ENCODE measurements at places on chromosomes 16 and 17. TPM values are rescaled to one million over a fixed set of nuclear protein-coding genes. Genes with fewer than 3 reads are reported as not detected.

The CBX8 gene
- total RNA-seq, result 11.9 TPM

DNA sequence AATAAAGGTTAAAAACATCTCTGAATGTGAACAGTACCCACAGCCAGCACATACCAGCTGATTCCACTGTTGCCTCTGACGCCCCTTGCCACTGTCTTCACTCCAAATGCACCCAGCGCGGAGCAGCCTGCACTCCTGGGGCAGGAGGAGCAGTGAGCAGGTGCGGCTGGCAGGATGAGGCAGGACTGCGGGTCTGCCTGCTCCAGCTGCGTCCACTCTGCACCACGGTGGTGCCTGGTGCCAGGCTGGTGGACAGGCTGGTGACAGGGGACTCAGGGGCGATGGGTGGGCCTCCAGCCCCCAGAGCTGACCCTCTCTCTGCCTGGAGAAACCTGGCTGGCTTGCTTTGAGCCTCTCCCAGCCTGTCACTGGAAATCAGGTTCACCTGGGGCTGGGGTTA, 9.4 kb downstream of the RAB40B start:
- peaks cover 14% of the 10 kb centered on the region for H3K4me1 ChIP-seq
- H3K36me3 ChIP-seq, result no peaks in the 10 kb centered on the region
- DNase-seq, result no peak
- H3K27ac ChIP-seq, result no peak overlapping the region

DNA sequence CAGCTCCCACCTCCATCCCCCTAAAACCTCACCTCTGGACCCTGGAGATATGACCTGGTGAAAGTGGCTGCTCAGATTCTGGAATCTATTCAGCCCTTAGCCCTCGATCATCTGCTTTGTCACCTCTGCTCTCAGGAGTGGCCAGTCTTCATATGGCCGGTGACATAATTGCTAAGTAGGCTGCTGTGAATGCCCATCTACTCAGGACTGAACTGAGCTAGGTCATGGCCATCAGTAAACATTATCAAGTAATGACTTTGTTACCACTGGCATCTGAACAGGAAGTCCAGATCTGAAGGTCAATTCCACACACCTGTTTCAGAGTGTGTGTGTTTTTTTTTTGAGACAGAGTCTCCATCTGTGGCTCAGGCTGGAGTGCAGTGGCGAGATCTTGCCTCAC, 78.6 kb downstream of the CDK5R1 start:
- no peaks in the 10 kb centered on the region for H3K36me3 ChIP-seq
- H3K27me3 ChIP-seq, result no peaks in the 10 kb centered on the region

- H3K36me3 ChIP-seq, result no peaks in the 10 kb centered on the region
- DNase-seq, result no peak
- H3K27me3 ChIP-seq, result no peaks in the 10 kb centered on the region
- no peak overlapping the region for H3K4me3 ChIP-seq
- no peak overlapping the region for H3K27ac ChIP-seq
- no peaks in the 10 kb centered on the region for H3K4me1 ChIP-seq
Observed at GRCh38 chr16:62965831-62966230, 929.6 kb upstream of the CDH8 start.

The HP gene
- total RNA-seq, result 8.7 TPM

GRCh38 chr17:887551-888209, 91.9 kb downstream of the NXN start:
- DNase-seq, result no peak
- no peaks in the 10 kb centered on the region for H3K36me3 ChIP-seq
- H3K4me3 ChIP-seq, result no peak overlapping the region

The LYZL6 gene
- total RNA-seq, result not detected

DNA sequence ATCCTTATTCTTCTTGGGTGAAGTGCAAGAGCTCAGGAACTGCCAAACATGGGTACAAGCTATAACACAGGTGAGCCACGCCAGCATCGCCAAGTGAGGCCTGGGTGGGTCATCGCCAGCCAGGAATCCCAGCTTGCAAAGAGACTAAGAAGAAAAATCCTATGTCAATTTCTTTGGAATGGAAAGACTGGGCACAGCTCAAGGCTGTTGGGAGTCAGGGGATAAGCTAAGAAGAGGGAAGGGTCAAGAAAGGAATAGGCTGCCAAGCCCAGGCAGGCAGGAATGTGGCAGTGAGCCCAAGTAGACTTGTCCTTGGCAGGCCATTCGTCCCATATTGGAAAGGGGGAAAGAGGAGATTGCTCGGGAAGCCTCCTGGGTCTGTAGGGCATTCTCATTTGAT, 191.4 kb upstream of the CDH5 start:
- no peak for DNase-seq
- no peak overlapping the region for H3K27ac ChIP-seq
- H3K4me3 ChIP-seq, result no peak overlapping the region
- H3K27me3 ChIP-seq, result no peaks in the 10 kb centered on the region
- H3K4me1 ChIP-seq, result no peaks in the 10 kb centered on the region
- H3K36me3 ChIP-seq, result no peaks in the 10 kb centered on the region

The ATP6V0C gene
- 228 TPM for total RNA-seq

The CYGB gene
- total RNA-seq, result 0.13 TPM

DNA sequence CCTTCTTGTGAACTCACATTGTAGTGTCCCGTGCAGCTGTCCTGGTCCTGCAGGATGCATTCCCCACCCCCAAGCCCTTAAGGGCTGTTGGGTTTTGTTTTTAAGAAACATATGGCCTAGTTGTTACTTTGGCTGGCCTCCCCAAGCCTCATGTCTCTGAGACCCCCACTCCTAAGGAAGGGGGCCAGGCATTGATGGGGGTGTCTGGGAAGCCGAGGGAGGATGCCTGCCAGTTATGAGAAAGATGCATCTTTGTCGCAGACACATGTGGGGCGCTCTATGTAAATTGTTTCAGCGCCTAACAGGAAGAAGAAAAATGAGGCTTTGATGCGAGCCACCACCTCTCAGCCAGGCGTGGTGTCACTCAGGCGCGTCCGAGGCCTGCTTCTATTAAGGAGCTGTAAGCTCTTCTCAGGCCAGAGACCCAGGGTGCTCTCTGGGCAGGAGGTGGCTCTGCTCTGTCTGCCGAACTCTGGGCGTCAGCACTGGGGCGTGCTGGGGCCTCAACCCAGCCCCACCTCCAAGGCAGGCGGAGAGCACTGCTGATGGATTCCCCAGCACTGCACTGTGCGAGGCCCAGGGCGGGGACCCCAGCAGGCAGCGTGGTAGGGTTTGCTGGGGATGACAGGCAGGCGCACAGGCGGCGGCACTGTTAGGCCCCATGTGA, 70.6 kb downstream of the SREBF1 start:
- H3K36me3 ChIP-seq, result peaks cover 2% of the 10 kb centered on the region
- H3K27me3 ChIP-seq, result no peaks in the 10 kb centered on the region
- no peaks in the 10 kb centered on the region for H3K4me1 ChIP-seq
- H3K27ac ChIP-seq, result no peak overlapping the region

The PRCD gene
- total RNA-seq, result not detected

The SLC6A2 gene
- total RNA-seq, result not detected

DNA sequence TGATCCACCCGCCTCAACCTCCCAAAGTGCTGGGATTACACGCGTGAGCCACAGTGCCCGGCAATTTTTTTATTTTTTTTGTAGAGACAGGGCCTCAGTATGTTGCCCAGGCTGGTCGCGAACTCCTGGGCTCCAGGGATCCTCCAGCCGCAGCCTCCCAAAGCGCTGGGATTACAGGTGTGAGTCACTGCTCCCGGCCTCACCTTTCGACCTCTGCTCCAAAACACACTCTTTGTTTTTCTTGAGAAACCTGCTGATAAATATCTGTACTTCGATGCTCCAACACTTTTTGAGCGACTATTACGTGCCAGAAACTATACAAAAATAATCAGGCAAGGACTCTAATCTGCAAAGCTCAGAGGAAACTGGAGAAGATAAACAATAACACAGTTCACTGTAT, 1.0 kb downstream of the MED1 start:
- peak; percentile 48 for DNase-seq
- peaks cover 33% of the 10 kb centered on the region for H3K36me3 ChIP-seq
- H3K4me3 ChIP-seq, result peak overlapping the region; percentile 81
- no peaks in the 10 kb centered on the region for H3K27me3 ChIP-seq
- peak overlapping the region; percentile 92 for H3K27ac ChIP-seq

DNA sequence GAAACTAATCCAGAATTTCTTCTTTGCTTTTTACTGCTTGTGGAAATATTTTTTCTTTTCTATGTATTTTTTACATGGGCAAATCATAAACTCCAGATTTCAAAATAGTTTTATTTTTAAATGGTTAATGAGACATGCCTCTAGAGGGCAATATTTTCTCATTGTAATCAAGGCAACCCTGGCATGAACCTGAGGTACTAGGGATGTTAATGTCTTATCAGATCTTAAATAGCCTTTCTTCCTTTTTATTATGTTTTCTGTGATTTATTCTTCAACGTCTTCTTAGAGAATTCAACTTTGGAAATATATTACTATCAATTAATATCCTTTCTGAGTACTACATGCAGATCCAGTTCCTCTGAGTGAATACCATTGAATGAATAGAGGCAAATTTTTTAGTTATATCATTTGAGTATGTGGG, 324.7 kb downstream of the BCAS3 start:
- no peaks in the 10 kb centered on the region for H3K4me1 ChIP-seq
- DNase-seq, result peak; percentile 15
- no peak overlapping the region for H3K27ac ChIP-seq
- H3K4me3 ChIP-seq, result no peak overlapping the region

The SULT1A4 gene
- 6.8 TPM for total RNA-seq

GRCh38 chr16:85986931-85987749, 88.2 kb downstream of the IRF8 start:
- DNase-seq, result peak; percentile 31
- peaks cover 56% of the 10 kb centered on the region for H3K27me3 ChIP-seq
- H3K27ac ChIP-seq, result no peak overlapping the region
- H3K36me3 ChIP-seq, result no peaks in the 10 kb centered on the region
- no peak overlapping the region for H3K4me3 ChIP-seq

The SREBF1 gene
- total RNA-seq, result 134 TPM

- no peak overlapping the region for H3K27ac ChIP-seq
- DNase-seq, result peak; percentile 14
- H3K4me3 ChIP-seq, result no peak overlapping the region
- no peaks in the 10 kb centered on the region for H3K4me1 ChIP-seq
Observed at GRCh38 chr16:70161350-70161749, 12.2 kb upstream of the CLEC18C start.

DNA sequence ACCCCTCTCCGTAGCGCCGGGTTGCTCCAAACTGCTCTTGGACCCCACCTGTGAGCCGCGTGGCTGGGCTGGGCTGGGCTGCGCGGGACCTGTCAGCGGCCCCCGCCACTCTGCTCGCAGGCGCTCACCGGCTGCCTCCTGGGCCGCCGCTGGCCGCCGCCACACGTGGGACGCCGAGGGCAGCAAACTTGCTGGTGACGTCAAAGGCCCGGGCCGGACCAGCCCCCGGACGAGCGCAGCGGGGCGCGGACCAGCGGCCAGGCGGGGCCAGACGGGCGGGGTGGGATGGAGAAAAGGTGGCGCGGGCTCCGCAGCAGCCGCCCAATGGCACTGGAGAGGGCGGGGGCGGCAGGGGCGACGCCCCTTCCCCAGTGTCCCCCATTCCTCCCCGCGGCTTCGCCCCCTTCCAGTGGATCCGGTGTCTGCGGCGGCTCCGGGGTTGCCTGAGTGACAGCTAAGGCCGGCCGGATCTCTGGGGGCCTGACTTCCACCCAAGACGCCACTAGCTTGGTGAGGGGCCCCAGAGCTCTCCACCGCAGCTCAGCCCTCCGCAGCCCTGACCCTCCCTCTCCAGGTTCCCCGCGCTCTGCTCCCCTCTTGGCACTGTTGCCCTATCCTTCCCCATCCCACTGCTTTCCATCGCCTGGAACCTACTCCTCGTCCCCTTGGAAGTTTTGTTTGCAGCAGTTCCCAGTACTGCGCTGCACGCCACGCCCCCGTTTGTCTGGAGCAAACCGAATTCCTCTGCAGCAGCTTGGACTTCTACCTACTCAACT, at the start of gene HS3ST3A1:
TSS of gene HS3ST3A1 (minus strand) at position 154 of the 776 bp plus-strand sequence. CDS start 800 bp downstream, outside the sequence.
- peak within 1 kb of the TSS; percentile 67 for H3K27ac ChIP-seq
- no peaks in the 10 kb centered on the region for H3K36me3 ChIP-seq
- peaks cover 22% of the 10 kb centered on the region for H3K4me1 ChIP-seq
- H3K4me3 ChIP-seq, result peak within 1 kb of the TSS; percentile 58
- no peaks in the 10 kb centered on the region for H3K27me3 ChIP-seq

DNA sequence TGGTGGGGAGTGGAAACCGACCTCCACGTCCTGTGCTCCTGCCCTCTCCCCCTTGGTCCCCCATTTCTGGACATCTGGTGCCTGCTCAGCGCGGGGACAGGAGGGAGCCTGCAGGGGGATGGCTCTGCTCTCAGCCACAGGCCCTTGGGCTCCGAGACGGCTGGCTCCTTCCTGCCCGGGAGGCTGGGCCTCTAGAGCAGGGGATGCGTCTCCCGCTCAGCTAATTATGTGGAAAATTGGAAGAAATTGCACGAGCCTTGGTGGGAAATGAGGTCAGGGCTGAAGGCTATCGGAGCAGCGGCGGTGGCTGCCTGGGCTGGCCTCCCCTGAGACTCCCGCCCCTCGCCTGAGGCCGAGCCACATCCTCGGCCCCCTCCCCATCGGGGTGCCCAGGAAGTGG, 154.6 kb upstream of the CIBAR2 start:
- H3K4me3 ChIP-seq, result no peak overlapping the region
- no peaks in the 10 kb centered on the region for H3K27me3 ChIP-seq
- DNase-seq, result no peak
- no peak overlapping the region for H3K27ac ChIP-seq
- peaks cover 12% of the 10 kb centered on the region for H3K4me1 ChIP-seq

The ACAP1 gene
- total RNA-seq, result 7.4 TPM

- no peaks in the 10 kb centered on the region for H3K27me3 ChIP-seq
- H3K4me1 ChIP-seq, result no peaks in the 10 kb centered on the region
- H3K4me3 ChIP-seq, result no peak overlapping the region
- no peak overlapping the region for H3K27ac ChIP-seq
- DNase-seq, result no peak
- H3K36me3 ChIP-seq, result no peaks in the 10 kb centered on the region
Observed at GRCh38 chr16:49338611-49339265, 34.9 kb upstream of the C16orf78 start.

GRCh38 chr16:58000706-58001676, at the start of gene USB1:
TSS of gene USB1 (plus strand) at chr16:58001407. CDS start at chr16:58001484, 77 bp downstream.
- no peaks in the 10 kb centered on the region for H3K27me3 ChIP-seq
- H3K4me3 ChIP-seq, result peak within 1 kb of the TSS; percentile 94
- peaks cover 38% of the 10 kb centered on the region for H3K36me3 ChIP-seq
- H3K27ac ChIP-seq, result peak within 1 kb of the TSS; percentile 71
- H3K4me1 ChIP-seq, result peaks cover 21% of the 10 kb centered on the region
- DNase-seq, result peak; percentile 95

DNA sequence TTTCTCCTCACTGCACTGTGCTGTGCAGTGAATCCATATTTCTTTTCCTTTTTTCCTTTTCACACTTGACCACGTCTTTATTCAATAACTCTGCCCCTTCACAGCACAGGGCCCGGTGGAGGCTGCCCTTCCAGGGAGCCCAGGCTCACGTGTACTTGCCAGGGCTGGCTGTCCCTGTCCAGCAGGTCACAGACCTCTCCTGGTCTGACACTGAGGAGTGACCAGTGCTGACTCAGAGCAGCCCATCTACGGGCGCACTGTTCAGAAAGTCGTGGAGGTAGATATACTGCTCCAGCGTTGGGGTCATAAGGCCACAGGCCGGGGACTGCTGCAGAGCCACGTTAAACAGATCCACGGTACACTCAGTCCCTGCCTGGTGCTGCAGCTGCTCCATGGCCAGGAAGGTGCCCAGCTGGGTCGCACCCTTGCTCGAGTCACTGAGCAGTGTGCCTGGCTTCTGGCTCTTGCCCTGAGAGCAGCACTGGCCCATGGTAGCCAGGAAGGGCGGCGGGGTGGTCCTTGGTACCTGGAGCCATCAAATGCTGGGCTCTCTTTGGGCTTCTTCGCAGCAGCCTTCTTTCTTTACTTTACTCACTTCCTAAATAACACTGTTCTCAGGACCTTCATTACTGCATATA, 531.7 kb downstream of the CDH13 start:
- no peak overlapping the region for H3K4me3 ChIP-seq
- no peak overlapping the region for H3K27ac ChIP-seq
- no peaks in the 10 kb centered on the region for H3K36me3 ChIP-seq
- no peaks in the 10 kb centered on the region for H3K27me3 ChIP-seq
- no peaks in the 10 kb centered on the region for H3K4me1 ChIP-seq
